Epithelial cell of prostate (primary cell): ENCODE measurements at places on chromosomes 13 and 19.

- no peak for DNase-seq
These were observed 158.6 kb upstream of the SOX1 start for GRCh38 chr13:111908361-111908760.

- DNase-seq = no peak
These were observed 1722.7 kb downstream of the SLITRK5 start for GRCh38 chr13:89393758-89394304.

DNA sequence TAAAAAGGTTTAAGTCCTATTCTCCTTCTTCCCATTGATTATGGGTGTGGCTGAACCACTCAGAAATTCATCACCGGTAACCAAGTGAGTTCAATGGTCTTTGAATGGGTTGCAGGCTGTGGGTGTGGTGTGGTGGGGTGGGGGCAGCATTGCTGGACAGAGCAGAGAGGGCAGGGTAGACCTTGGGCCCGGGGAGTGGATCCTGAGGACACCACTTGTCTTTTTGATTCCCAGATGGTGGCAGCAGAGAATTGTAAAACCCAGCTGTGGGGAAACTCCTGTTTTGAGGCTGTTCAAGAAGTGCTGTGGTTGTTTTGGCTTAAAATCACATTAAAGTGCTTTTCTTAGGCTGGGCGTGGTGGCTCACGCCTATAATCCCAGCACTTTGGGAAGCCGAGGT is 45.8 kb upstream of the RGCC start:
- DNase-seq = no peak

- no peak for DNase-seq
These were observed 1268.2 kb downstream of the SLITRK1 start for GRCh38 chr13:82614086-82614485.

DNA sequence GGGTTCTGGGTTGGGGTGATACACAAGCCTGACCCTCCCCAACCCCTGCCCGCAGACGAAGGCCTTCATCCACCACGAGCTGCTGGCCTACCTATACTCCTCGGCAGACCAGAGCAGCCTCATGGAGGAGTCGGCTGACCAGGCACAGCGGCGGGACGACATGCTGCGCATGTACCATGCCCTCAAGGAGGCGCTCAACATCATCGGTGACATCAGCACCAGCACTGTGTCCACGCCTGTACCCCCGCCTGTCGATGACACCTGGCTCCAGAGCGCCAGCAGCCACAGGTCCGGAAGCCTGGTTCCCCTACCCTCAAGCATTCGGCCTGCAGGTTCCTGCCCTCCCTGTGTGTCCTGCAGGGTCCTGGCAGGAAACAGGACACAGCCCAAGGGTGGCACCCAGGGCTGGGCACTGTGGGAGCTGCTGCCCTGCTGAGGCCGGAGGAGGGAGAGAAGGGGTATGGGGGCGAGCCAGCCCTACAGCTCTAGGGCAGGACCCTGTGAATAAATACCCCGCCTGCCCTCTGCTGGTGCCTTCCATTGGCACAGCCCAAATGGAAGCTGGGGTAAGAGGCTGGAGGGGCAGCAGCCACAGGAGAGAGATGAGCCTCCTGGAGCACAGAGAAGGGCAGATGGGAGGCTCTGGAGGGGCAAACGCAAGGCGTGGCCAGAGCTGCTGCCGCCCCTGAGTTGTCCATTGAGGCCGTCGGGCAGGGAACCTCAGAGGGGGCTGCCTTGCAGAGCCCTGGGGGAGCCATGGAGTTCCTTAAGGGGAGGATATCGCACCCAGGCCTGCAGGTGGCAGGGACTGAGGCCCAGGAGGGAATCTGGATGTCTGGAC is 6.8 kb downstream of the TMED1 start:
- DNase-seq = no peak
